HCT116 (cell line): ENCODE measurements at places on chromosomes 2 and 18. TPM values are rescaled to one million over a fixed set of nuclear protein-coding genes. Genes with fewer than 3 reads are reported as not detected.

- H3K4me1 ChIP-seq: no peaks in the 10 kb centered on the region
- H3K27ac ChIP-seq: no peak overlapping the region
- H3K36me3 ChIP-seq: no peaks in the 10 kb centered on the region
- H3K4me3 ChIP-seq: no peak overlapping the region
Measured at GRCh38 chr18:34866310-34866709, 156.2 kb downstream of the DTNA start.

- H3K27me3 ChIP-seq: no peaks in the 10 kb centered on the region
- H3K36me3 ChIP-seq: no peaks in the 10 kb centered on the region
- DNase-seq: no peak
- H3K4me1 ChIP-seq: peaks cover 12% of the 10 kb centered on the region; the same call in 1 of the 2 replicates
- H3K27ac ChIP-seq: no peak overlapping the region
- H3K4me3 ChIP-seq: no peak overlapping the region
Measured at GRCh38 chr2:11677136-11678055, 7.4 kb upstream of the NTSR2 start.

The FAM110C gene
- 20.3 TPM for total RNA-seq

GRCh38 chr2:48190230-48190629, 283.9 kb upstream of the FBXO11 start:
- no peaks in the 10 kb centered on the region for H3K27me3 ChIP-seq
- no peak overlapping the region for H3K4me3 ChIP-seq
- H3K36me3 ChIP-seq: no peaks in the 10 kb centered on the region
- DNase-seq: no peak
- H3K27ac ChIP-seq: no peak overlapping the region

- no peak for DNase-seq
- H3K27ac ChIP-seq: peak overlapping the region; percentile 43; the same call in 1 of the 2 replicates
- H3K27me3 ChIP-seq: no peaks in the 10 kb centered on the region
Measured at GRCh38 chr2:232890536-232890895, 20.5 kb downstream of the SNORC start.

DNA sequence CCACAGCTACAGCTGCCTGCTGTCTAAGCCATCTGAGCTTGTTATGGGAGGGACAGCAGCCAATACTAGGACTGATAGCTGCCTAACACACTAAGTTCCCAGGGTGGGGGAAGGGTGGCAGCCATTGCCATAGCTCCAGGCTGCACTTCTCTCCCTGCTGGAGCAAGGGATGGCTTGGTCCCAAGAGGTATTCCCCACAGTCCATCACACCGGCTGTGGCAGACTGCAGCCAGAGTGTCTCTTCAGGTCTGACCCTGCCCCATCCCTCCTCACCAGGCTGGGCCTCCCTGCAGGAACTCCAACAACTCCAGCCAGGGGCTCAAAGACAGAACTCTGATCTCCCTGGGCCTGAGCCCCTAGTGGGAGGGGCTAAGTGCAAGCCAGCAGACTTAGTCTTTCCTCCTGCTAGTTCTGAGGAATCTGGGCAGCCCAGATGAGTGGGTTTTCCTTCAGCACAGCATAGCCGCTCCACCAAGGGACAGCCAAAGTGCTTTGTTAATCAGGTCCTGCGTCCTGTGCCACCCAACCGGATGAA, 632.1 kb downstream of the SOCS6 start:
- H3K27ac ChIP-seq: no peak overlapping the region
- H3K4me3 ChIP-seq: no peak overlapping the region
- H3K36me3 ChIP-seq: no peaks in the 10 kb centered on the region
- no peaks in the 10 kb centered on the region for H3K4me1 ChIP-seq
- no peak for DNase-seq

DNA sequence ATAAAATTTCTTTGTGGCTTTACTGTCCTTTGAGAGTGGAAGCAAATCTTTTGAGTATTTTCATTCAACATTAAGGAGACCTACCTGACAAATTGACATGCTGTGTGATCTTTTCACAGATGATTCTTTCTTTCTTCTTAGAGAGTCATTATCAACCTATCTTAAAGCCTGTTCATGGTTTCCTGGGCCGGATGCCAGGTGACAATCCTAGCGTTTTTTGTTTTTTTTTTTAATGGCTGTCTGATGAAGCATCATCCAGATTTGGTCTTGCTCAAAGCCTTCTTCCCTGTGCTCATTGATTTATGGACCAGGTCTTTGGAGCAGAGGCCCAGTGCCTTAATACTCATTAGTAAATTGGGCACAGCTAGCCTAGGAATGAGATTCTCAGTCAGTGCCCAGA, 9.8 kb upstream of the MGAT5 start:
- no peaks in the 10 kb centered on the region for H3K4me1 ChIP-seq
- H3K36me3 ChIP-seq: no peaks in the 10 kb centered on the region
- no peak overlapping the region for H3K27ac ChIP-seq
- DNase-seq: no peak
- H3K27me3 ChIP-seq: no peaks in the 10 kb centered on the region

The PDE1A gene
- 0.12 TPM for total RNA-seq

DNA sequence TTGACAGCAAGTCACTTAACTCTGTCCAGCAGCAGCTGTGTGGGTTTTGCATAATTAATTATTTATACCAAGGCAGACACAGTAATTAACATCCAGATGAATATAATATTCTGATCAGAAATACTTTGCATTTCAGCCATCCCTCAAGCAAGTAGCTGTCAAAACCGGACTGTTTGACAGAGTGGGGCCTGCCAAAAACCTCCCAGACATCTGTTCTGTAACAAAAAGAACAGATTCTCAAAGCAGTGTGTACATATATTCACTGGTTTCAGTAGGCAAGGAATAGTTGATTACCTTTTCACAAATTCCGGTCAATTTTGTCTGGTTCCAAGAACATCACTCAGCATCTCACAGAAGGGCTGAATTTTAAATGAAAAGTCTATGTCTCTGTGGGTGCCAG, 291.6 kb downstream of the CMPK2 start:
- H3K36me3 ChIP-seq: no peaks in the 10 kb centered on the region
- H3K27me3 ChIP-seq: no peaks in the 10 kb centered on the region
- no peak overlapping the region for H3K4me3 ChIP-seq
- no peak for DNase-seq
- H3K4me1 ChIP-seq: no peaks in the 10 kb centered on the region
